ENCODE measurements at places on chromosomes 16 and 17.

DNA sequence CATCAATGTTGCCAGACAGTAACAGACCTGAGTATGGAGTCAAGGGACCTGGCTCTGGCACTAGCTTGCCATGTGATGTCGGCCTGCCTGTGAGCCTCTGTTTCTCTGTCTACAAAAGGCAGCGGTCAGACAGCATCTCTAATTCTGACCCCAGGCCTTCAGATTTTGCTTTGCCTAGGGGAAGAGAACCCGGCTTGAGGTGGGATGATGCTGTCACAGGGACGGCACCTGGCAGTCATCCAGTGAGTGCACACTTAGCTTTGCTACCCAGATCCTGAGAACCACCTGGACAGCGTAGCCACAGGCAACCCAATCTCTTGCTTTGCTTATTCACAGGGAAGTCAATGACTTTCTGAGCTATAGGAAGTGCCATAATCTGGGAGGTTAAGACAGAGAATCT is 135.2 kb upstream of the SALL1 start:
- DNase-seq: no peak

GRCh38 chr16:10957771-10958482 is 13.6 kb downstream of the CLEC16A start:
- DNase-seq: no peak

DNA sequence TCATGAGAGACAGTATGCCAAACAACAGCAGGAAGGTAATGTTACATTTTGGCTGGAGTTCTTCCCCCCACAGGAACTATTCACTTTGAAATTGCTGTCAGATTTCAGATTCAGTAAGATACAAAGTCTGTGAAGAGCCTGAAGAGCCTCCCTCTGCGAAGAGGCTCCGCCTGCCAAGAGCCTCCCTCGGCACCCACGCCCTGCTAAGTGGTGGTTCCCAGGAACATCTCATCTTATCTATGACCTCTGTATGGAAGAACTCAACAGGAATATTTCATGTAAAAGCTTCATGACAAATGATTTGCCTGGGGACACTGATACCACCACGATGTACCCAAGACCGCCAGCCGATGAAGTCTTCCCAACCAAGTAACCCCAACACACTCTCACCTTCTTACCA is 3.2 kb downstream of the ZC3H7A start:
- DNase-seq: no peak

- no peak for DNase-seq
These were observed 6.8 kb downstream of the KIF19 start for GRCh38 chr17:74332763-74333283.

DNA sequence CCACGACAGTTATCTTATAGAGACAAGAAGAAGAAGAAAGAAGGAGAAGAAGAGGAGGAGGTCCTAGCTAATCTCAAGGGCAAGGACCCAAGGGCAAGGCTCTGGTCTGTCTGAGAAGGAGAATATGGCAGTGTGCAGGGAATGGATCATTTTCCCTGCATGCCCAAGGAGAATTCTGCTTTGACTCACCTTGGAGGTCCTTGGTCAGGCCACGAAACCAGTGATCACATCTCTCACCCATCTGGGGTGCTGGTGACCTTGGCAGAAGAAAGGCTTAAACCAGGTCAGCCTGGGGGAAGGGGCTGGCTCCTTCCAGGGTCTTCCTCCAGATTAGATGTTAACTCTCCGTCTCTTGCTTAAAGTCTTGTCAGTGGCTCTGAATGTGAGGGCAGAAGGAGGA is 1.6 kb upstream of the FMNL1 start:
- DNase-seq: no peak

- DNase-seq: peak; percentile 62
These were observed 241.6 kb upstream of the SALL1 start for GRCh38 chr16:51392521-51393187.

DNA sequence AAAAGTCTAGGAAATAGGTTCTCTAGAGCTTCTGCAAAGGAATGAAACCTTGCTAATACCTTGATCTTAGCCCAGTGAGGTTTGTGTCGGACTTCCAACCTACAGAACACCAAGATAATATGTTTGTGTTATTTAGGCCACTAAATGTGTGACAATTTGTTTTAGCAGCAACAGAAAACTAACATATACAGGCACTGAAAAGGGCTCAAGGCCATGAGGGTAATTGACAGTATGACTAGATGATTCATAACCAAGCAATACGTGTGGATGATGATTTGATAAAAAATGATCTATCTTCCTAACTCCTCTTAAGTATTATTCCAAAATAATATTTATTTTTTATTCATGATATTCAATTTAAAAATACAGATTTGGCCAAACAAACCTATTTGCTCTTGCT is 27.7 kb upstream of the MED13 start:
- no peak for DNase-seq

DNA sequence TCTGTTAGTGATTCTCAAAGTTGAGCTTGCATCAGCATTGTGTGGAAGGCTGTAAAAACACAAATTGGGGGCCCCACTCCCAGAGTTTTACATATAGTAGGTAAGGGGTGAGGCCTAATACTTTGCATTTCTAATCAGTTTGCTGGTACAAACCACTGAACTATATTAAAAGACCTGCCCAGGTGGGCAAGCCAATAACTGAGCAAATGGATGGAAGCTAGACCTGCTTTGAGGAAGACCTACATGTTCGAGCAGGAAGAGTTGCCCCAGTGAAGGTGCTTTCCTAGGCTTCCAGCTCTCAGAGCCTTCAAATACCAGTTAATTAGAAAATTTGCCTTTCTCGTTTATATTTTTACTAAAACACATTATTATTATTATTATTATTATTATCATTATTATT is 56.8 kb downstream of the OTOA start:
- no peak for DNase-seq
